Brain microvascular endothelial cell (primary cell): ENCODE measurements at places on chromosomes 7 and 10.

- no peak for DNase-seq
These were observed 158.2 kb downstream of the CELF2 start for GRCh38 chr10:11175823-11176243.

DNA sequence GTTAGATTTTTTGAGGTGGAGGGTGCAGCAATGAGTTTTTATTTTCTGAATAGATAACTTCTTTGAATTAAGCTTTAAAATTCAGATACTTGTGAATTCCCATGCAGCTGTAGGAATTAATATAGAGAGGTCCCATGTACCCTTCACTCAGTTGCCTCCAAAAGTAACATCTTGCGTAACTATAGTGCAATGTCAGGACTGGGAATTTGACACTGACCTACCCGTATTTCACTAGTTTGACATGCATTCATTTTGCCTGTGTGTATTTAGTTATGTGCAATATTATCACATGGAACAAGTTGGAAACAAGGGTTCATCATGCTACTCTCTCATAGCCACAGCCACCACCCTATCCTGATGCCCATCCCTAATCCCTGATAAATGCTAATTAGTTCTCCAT is 147.1 kb upstream of the IGFBP3 start:
- DNase-seq = no peak

- DNase-seq = no peak
These were observed 99.4 kb downstream of the RNF216 start for GRCh38 chr7:5681979-5682546.

GRCh38 chr7:51316666-51317581 is at the start of gene COBL:
COBL (minus strand) TSS chr7:51316809; CDS start chr7:51316633, 176 bp downstream.
- no peak for DNase-seq

DNA sequence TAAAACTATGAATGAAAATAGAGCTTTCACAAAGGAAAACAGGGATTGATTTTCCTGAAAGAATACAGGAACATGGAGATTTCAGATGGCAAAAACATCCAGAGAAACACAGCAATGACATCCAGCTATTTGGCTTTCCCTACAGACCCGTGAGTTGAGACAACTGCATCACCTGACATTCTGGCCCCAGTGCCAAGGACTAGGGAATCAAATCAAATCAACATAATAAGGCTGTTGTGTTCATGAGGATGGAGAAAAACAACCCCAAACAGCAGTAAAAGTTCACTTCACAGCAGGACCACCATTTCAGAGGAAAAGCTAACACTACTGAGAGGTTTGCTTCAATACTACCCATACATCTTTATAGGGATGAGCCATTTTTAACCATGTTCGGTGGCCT is 25.5 kb downstream of the ETV1 start:
- DNase-seq = no peak

DNA sequence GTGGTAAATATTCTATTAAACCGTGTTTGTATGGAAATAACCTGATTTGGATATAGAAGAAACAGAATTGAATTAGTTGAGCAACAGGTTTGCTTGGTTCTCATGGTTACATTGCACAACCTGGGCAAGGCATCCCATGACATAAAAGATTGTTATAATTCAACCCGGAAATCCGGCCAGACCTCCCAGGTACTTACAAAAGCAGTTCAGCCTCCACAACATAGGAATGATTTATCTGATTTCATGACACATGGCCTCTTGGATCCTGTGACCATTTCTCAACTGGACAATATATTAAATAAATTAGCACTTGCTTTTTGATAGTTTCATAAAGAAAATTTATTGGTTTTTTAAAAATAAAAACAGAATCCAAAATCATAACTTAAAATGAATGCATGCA is 55.1 kb upstream of the PTPN12 start:
- no peak for DNase-seq

DNA sequence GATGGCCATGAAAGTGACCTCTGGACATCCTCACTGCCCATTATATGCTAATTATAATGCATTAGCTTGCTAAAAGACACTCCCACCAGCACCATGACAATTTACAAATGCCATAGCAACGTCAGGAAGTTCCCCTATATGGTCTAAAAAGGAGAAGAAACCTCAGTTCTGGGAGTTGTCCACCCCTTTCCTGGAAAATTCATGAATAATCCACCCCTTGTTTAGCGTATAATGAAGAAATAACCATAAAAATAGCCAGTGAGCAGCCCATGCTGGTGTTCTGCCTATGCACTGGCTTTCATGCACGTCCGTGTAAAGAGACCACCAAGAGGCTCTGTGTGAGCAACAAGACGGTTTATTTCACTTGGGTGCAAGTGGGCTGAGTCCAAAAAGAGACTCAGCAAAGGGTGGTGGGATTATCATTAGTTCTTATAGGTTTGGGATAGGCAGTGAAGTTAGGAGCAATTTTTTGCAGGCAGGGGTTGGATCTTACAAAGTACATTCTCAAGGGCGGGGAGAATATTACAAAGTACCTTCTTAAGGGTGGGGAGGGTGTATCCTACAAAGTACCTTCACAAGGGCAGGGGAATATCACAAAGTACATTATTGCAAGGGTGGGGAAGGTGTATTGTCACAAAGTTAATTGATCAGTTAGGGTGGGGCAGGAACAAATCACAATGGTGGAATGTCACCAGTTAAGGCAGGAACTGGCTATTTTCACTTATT is 45.6 kb downstream of the LBX1 start:
- no peak for DNase-seq

- no peak for DNase-seq
These were observed 196.4 kb downstream of the SDHAF3 start for GRCh38 chr7:97313900-97314299.

DNA sequence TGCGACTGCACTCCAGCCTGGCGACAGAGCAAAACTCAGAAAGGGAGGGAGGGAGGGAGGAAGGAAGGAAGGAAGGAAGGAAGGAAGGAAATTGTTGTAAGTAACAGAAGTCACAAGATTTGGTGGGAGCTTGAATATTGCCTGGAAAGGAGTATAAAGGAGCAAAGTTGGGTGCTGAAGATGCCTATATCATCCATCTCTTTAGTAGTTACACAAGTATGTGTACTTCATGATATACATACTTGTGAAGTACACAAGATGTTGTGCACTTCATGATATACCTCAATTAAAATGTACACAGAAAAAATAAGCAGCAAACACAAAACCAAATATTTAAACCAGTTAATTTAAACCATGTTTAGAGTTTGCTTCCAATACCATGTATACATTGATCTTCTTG is 1223.8 kb downstream of the SORCS3 start:
- no peak for DNase-seq

DNA sequence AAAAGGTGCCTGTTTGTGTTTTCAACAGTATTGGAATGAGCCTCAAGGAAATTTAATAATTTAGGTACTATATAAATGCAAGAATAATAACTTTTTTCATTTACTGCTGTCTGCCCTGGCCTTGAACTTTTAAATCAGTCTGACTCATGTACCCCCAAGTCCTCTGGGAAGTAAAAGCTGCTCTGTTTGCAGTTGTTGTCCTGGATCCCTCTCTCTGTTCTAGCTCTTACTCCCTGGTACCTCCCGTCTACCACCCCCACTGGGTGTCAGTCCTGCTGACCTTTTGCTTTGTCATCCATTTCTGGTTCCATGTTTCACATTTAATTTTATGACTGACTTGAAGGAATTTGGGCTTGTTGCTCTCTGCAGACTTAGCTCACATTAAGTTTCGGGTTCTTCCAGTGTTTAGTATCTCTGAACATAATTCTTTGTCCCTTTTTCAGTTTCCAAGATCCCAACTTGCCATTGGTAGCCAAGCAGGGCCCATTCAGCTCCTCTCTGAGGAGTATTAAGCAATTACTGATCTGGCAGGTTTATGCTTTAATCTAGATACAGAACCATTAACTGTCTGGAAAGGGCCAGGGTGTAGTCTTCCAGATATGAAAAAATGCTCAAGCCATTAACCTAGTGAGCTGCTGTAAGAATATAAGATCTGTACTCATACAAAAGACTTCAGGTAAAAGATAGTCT is 208.7 kb upstream of the FAM3C start:
- DNase-seq = peak; percentile 91

- DNase-seq = no peak
These were observed 6.1 kb upstream of the VCL start for GRCh38 chr10:73991884-73992245.

- no peak for DNase-seq
These were observed 16.3 kb upstream of the ORAI2 start for GRCh38 chr7:102417105-102417504.

DNA sequence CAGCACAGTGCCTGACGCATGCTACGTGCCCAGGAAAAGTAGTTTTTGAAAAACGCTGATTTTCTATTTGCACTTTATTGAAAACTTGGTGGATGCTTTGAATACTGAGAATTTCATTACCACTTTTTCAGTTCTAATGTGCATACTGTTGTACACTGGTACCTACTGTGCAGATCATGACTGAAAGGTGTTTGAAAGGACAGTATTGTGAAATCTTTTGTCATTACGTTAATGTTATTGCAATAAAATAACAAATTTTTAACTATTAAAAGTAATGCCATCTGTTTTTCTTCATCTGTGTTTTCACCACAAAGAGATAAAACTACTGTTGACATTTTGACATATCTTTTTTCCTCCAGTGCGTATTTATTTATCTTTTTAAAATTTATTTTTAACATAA is 42.1 kb downstream of the CNNM2 start:
- DNase-seq = no peak

- no peak for DNase-seq
These were observed 43.3 kb upstream of the FZD8 start for GRCh38 chr10:35685402-35685801.

GRCh38 chr10:103512591-103513379 is 19.3 kb downstream of the NEURL1 start:
- no peak for DNase-seq

DNA sequence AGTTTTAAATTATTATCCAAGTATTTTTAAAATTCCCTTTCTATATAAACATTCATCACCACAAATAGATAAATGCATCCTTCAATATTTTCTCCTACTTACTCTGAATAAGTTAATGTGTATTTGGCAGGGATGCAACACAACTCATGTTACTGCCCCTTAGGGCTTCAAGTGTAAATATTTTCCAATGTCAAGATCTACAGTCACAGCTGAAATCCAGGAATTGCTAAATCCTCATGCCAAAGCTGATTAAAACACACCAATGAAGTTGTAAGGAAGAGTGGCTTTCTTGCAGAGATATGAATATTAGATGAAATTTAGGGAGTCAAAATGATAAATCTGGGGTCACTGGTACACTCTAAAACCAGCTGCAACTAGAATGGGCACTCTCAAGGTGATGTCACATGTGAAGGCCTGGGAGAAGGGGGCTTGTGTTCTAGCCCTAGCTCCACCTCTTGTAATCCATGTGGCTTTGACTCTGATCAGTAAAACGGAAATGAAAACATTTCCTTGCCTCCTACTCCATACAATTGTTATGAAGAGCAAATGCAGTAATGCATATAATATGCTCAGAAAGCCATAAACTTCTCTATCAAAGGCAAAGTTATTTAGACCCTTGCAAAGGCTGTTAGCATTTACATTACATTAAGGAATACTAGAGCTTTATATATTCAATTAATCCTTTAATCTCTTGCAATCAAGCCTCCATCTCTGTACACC is 228.1 kb upstream of the NFE2L3 start:
- DNase-seq = no peak

- DNase-seq = no peak
These were observed 14.3 kb upstream of the MNX1 start for GRCh38 chr7:157024716-157025115.

GRCh38 chr7:45294559-45294958 is 137.0 kb downstream of the RAMP3 start:
- no peak for DNase-seq

- DNase-seq = no peak
These were observed 299.6 kb upstream of the SP4 start for GRCh38 chr7:21128062-21128817.

DNA sequence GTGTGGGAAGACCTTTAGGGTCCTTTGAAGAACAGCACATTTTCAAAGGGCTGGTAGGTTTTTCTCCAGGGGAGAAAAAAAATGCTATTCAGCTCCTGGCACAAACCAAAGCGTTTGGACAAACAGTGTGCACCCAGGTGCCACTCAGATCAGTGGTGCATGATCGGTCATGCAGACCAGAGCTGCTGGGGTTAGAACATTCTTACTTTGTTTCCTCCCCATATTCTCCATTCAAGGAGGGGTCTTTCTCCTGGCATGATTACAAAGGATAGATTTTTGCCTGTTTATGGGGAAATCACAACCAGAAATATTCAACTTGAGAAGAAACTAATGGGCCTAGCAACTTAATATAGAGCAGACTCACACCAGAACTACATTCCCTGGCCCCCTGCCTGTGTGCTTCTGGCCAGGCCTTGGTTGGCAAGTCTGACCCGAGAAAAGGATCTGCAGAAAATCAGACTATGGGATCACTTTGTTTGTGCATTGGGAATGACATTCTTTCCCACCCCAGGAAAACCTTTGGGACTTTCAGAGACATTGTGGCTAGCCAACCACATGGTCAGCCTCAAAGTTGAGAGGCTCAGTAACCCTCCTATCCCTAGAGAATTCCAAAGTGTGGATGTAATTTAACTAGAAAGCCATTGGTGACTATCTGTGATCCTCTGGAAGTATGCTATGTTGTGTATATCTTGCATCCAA is 82.3 kb upstream of the FGL2 start:
- DNase-seq = no peak

DNA sequence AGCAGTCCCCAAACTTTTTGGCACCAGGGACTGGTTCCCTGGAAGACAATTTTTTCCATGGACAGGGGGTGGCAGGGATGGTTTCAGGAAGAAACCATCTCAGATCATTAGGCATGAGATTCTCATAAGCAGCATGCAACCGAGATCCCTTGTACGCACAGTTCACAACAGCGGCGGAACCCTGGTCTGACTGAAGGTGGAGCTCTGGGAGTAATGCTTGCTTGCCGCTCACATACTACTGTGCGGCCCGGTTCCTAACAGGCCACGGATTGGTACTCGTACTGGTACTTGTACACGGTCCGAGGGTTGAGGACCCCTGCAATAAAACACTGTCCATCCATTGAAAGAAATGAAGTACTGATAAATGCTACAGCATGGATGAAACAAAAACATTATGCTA is 32.8 kb downstream of the MKRN1 start:
- no peak for DNase-seq

- DNase-seq = no peak
These were observed 48.2 kb downstream of the CLEC2L start for GRCh38 chr7:139571651-139572050.

DNA sequence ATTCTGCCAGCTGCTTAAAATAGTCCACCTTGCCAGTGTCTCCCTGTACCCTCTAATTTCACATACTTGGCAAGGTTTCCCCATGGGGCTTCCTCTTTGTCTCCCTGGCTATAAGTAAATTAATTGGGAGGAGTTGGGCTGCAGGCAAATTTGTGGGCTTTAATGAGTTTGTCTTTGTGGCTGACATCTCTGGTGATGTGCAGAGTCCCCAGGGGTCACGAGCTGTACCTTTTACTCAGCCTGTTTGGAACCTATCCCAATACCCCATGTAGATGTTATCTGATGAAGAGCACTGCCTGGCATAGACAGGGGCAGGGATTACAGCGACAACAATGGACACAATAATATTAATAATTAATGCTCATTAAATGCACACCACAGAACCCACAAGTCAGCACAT is 132.5 kb downstream of the SLIT1 start:
- DNase-seq = no peak

- no peak for DNase-seq
These were observed 563.1 kb downstream of the LRMDA start for GRCh38 chr10:75994357-75995040.
